NCI-H187 (cell line): ENCODE measurements at places on chromosomes 13 and 19.

- DNase-seq = no peak
Observed at GRCh38 chr19:30419568-30420180, 47.5 kb downstream of the ZNF536 start.

- no peak for DNase-seq
Observed at GRCh38 chr19:46975925-46976782, 43.5 kb upstream of the NPAS1 start.

DNA sequence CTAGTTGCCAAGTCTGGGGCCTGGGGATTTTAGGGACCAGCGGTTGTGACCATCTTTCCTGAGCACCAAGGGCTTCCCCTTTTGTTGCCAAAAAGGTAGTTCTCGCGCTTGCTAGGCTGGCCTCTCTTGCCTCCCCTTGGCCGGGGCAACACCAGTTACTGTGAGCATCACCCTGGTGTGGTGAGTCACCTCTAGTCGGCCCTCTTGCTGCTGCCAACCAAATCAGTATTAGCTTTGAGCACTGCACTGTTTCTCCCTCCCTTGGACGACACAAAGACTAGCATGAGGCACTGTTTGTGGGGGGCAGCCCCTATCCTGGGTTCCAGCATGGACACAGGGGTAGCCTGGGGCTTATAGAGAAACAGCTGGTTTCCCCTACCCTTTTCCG, 6.9 kb downstream of the SYDE1 start:
- DNase-seq = no peak

DNA sequence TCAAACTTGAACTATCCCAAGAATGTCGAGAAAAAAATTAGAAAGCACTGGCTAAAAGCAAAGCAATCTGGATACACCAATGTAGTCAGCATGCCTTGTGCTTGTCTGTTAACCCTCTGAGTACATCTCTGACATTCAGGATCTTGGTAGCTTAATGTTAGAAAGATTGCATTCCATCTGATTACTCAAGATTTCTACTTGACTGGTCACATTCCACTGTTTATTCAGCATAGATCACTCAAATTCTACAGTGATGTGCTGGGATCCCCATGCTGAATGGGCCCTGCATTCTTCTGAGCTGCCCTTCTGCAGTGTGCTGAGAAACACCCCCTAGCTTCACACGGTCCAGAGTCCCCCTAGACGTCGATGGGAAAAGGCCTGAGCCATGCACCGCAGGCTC, 295.4 kb upstream of the MAB21L1 start:
- no peak for DNase-seq

DNA sequence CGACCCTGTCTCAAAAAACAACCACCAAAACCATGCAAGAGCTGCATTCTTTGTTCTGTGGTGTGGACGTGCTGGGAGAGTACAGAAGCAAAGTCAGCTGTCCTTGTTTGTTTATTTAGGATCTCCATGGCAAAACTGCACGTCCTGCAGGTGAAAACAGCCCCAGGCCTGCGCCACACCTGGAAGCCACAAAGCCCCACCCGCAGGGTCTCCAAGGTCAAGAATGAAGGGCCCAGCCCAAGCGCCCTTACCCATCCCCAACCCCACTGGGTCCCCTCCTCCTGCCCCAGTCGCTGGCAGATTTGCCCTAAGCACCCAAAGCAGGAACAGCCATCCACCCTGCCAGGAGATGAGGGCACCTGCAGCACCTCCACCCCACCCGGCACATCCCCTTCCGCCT, 10.5 kb downstream of the MBD3 start:
- DNase-seq = no peak

DNA sequence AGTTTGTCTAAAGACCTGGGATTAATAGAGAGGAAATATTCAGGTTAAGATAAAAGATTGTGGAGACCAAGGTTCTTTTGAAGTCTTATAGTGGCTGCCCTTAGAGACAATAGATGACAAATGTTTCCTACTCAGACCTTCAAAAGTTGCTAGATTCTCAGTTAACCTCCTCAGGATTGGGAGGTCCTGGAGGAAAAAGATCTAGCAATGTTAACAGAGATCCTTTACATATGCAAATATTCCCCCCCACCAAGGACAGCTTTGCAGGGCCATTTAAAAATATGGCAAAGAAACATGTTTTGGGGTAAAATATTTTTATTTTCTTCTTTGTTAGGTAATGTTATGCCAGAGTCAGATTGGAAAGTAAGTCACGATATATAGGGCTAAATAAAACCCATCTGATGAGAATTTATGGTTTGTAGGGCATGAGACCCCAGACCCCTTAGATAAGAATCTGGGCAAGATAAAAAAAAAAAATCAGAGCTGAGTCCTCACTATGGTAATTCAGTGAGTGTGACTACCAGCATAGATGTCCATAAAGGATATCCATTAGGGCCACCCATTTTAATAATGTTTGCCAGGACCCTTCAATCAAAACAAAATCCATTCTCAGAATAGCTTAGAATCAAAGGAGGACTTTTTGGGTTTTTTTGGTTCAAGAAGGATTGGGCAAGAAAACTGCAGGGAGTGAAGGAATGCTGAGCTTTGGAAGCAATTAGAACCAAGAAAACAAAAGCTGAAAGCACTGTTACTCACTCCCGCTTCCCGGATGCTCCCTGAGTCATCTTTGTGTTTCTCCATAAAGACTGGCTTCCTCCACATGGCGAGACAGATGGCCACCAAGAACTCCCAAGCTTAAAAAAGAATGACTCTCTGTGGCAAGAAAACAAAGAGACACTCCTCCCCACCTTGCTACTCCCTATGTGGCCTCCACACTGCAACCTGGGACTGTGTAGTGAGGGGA, 28.2 kb downstream of the VSTM1 start:
- no peak for DNase-seq

DNA sequence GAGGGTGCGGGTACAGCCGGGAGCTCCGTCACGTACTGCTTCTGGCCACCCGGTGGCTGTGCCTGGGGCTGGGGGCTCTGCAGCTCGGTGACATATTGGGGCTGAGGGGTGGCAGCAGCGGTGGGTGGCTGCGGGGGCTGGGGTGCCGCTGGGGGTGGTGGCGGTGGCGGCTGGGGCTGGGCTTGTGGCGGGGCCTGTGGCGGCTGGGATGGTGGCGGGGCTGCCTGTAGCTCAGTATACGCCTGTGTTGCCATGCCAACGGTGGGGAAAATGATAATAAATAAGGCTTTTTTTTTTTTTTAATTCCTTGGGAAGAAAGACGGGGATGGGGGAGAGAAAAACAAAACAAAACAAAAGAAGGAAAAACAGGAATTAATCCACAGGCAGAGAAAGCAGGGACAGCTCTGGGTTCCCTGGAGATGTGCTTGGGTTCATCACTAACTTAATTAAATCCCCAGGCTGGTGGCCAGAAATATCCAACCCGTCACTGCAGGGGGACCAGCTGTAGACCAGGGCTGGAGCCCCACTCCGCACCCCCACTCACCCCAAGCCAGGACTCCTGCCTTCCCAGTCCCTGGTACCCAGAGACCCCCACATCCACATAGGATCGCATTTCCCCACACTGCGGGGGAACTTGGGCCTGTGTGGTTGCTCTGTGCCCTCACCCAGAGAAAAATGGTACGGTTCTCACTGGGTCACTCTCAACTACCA, 12.4 kb downstream of the RFX1 start:
- DNase-seq = no peak

GRCh38 chr19:4229179-4229931, at the start of gene EBI3:
Gene EBI3 (plus strand): TSS chr19:4229523. CDS start chr19:4229551, 28 bp downstream.
- DNase-seq = no peak

GRCh38 chr13:86476656-86477055, 677.4 kb upstream of the SLITRK6 start:
- no peak for DNase-seq
